ENCODE measurements at places on chromosomes 13 and 19. TPM values are rescaled to one million over a fixed set of nuclear protein-coding genes. Genes with fewer than 3 reads are reported as not detected.
A peak's percentile ranks its signal among the peaks of the same experiment; 100 is the strongest.

DNA sequence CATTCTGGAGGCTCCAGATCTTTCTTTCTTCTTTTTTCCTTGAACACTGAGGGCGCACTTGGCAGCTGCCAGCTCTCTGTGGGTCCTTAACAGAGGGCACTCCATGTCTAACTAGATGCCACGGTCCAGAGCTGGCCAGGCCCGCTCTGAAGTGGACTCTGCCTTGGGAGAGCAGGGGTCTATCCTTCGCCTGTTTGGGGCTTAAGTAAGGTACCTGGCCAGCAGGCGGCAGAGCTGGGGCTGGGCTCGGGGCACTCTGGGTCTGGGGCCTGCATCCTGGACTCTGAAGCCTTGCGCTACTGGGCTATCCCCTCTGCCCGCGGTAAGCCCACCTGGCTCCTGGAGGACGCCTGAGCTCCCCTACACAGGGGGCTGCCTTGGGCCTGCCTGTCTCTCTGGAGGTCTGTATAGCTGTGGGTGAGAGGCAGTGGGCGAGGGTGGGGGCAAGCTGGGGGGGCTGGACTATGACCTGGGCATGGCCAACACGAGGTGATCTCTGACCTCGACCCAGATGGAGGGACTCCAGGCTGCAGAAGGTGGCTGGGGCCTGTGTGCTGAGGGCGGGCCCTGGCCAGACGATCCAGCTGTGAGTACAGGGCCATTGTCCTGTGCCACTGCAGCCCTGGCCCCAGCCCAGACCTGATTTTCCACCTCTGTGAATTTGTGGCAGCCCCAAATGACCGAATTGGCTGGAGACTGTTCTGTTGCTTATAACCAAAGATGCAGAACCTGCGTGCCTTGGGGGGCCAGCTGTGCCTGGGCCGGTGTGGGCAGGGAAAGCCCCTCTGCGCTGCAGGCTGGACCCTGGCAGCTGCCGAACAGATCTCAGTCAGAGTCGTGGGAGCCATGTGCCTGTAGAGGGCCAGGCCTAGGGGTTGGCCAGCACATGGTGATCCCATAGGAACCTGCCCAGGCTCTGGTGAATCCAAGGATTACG, 26.5 kb downstream of the CEBPG start:
- peaks cover 13% of the 10 kb centered on the region for H3K4me1 ChIP-seq
- H3K27me3 ChIP-seq: no peaks in the 10 kb centered on the region
- H3K4me3 ChIP-seq: no peak overlapping the region
- no peaks in the 10 kb centered on the region for H3K36me3 ChIP-seq
- DNase-seq: no peak

DNA sequence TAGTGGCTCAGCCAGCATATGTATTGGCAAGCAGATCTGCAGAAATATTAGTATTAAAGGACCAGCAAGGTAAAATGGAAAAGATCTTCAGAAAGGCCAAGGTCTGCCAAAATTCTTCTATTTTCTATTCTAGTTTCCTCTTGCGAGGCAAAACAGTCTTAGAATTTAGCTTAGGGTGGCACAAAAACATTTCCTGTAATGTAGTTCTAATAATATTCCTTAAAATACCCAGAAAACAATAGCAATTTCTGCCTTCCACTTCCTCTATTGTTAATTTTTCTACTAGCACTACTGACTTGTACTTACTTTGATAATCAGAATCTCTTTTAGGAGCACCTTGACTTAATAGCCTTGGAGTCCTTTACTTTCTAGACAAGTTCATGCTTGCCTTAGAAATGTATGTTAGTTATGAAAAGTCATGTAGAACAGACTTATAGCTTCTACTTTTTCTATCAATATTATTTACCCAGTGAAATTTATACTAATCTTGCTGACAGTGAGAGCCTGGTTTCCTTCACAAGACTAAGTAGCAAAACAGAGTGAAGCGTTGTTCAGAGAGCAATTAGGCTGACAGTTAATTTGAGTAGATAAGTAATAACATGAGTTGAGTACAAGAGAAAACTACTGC, 23.9 kb upstream of the LPAR6 start:
- no peaks in the 10 kb centered on the region for H3K36me3 ChIP-seq
- H3K27me3 ChIP-seq: no peaks in the 10 kb centered on the region
- H3K4me1 ChIP-seq: peaks cover 3% of the 10 kb centered on the region
- H3K4me3 ChIP-seq: no peak overlapping the region
- no peak for DNase-seq

- no peak overlapping the region for H3K27ac ChIP-seq
- no peaks in the 10 kb centered on the region for H3K36me3 ChIP-seq
- H3K4me3 ChIP-seq: no peak overlapping the region
- H3K4me1 ChIP-seq: no peaks in the 10 kb centered on the region
- DNase-seq: no peak
Measured at GRCh38 chr13:95950103-95950502, 103.1 kb downstream of the UGGT2 start.

- no peak for DNase-seq
- no peaks in the 10 kb centered on the region for H3K4me1 ChIP-seq
- H3K27ac ChIP-seq: no peak overlapping the region
- H3K4me3 ChIP-seq: no peak overlapping the region
- H3K27me3 ChIP-seq: no peaks in the 10 kb centered on the region
- H3K36me3 ChIP-seq: no peaks in the 10 kb centered on the region
Measured at GRCh38 chr13:89846926-89847585, 1500.4 kb upstream of the MIR17HG start.

GRCh38 chr13:79989217-79989661, 351.7 kb downstream of the SPRY2 start:
- H3K36me3 ChIP-seq: no peaks in the 10 kb centered on the region
- H3K27ac ChIP-seq: no peak overlapping the region
- no peaks in the 10 kb centered on the region for H3K27me3 ChIP-seq
- no peak overlapping the region for H3K4me3 ChIP-seq
- no peak for DNase-seq

GRCh38 chr13:113243847-113244246, 34.4 kb downstream of the CUL4A start:
- DNase-seq: no peak
- no peaks in the 10 kb centered on the region for H3K27me3 ChIP-seq
- no peaks in the 10 kb centered on the region for H3K4me1 ChIP-seq
- no peak overlapping the region for H3K27ac ChIP-seq

DNA sequence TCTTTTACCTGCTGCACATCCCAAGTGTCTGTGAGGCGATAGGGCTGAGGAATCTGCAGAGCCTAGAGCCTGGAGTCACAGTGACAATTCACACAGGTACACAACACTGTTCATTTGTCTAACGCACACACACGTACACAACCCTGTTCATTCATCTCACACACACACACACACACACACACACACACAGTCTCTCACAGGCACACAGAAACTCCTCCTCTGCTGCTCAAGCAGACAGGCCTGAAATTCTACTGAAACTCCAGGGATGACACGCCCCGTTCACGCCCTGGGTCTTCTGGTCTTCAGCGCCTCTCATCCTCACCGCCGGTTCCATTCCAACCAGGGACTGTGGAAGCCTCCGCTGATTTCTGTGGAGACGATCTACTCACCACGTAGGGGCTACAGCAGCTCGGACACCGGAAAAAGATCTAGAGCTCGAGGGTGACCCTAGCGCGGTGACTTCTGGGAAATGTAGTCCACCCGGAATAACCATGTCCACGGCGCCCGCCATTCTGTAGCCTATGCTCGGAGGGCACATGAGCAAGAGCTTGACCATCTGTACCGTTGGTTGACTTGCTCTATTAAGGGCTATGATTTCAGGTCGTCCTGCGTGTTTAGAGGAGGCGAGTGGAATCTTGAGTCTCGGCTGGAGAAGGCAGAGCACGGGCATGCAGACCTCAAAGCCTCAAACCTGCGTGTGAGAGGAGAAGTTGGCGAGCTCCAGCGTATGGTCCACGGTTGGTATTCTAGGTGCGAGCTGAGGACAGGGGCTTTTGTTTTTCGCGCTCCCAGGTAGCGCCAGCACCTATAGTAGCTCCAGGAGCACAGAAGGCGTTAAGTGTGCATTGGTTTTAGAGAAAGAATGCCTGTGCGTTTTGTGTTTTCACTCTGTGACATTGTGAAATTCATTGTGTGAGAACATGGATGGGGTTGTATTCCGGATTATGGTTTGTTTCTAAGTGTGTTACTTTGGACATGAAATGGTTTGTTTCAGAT, 33.4 kb downstream of the ZNF45 start:
- H3K27ac ChIP-seq: peak overlapping the region; percentile 79
- H3K36me3 ChIP-seq: no peaks in the 10 kb centered on the region
- H3K4me1 ChIP-seq: no peaks in the 10 kb centered on the region
- no peaks in the 10 kb centered on the region for H3K27me3 ChIP-seq
- peak; percentile 25 for DNase-seq

GRCh38 chr13:72122661-72123255, 255.8 kb upstream of the DACH1 start:
- no peaks in the 10 kb centered on the region for H3K4me1 ChIP-seq
- no peaks in the 10 kb centered on the region for H3K27me3 ChIP-seq
- H3K27ac ChIP-seq: no peak overlapping the region
- H3K4me3 ChIP-seq: no peak overlapping the region

DNA sequence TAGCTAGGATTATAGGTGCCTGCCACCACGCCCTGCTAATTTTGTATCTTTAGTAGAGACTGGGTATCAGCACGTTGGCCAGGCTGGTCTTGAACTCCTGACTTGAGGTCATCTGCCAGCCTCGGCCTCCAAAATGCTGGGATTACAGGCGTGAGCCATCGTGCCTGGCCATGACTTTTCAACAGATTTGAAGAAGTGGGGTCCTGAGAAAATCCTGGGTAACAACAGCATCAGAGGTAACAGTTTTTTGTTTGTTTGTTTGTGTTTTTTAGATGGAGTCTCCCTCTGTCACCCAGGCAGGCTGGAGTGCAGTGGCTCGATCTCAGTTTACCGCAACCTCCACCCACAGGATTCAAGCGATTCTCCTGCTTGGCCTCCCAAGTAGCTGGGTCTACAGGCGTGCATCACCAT, 3.7 kb downstream of the JUNB start:
- no peaks in the 10 kb centered on the region for H3K27me3 ChIP-seq
- 0 out of 2 replicates have a peak overlapping the region, but pooled peaks have one; percentile 23 for H3K27ac ChIP-seq
- H3K36me3 ChIP-seq: peaks cover 2% of the 10 kb centered on the region
- no peak for DNase-seq
- H3K4me3 ChIP-seq: no peak overlapping the region

- no peaks in the 10 kb centered on the region for H3K27me3 ChIP-seq
- no peak overlapping the region for H3K27ac ChIP-seq
- no peak overlapping the region for H3K4me3 ChIP-seq
- H3K4me1 ChIP-seq: no peaks in the 10 kb centered on the region
- DNase-seq: no peak
- no peaks in the 10 kb centered on the region for H3K36me3 ChIP-seq
Measured at GRCh38 chr13:94209117-94209516, 270.4 kb downstream of the DCT start.

- H3K27ac ChIP-seq: no peak overlapping the region
- H3K36me3 ChIP-seq: no peaks in the 10 kb centered on the region
- peaks cover 11% of the 10 kb centered on the region for H3K4me1 ChIP-seq
- H3K4me3 ChIP-seq: no peak overlapping the region
- DNase-seq: no peak
Measured at GRCh38 chr19:35843676-35844481, 8.4 kb downstream of the NPHS1 start.

DNA sequence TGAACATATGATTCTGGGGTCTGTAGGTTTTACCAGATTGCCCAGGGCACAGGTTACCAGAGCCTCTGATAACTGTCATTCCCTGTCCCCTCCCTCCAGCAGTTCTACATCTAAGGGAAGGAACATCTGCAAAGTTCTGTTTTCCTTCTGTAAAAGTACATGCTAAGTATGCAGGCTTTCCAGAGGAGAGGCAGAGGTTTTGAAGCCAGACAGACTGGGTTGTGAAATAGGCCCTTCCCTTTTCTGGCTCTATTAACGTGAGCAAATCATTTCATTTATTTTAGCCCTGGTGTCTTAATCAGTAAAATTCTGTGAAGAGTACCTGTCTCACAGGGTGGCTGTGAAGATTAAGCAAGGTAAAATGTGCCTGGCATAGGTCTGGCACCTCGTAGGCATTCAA, 66.1 kb upstream of the C1QTNF9 start:
- no peak for DNase-seq
- no peaks in the 10 kb centered on the region for H3K36me3 ChIP-seq
- H3K27ac ChIP-seq: no peak overlapping the region
- no peaks in the 10 kb centered on the region for H3K27me3 ChIP-seq
- no peaks in the 10 kb centered on the region for H3K4me1 ChIP-seq

DNA sequence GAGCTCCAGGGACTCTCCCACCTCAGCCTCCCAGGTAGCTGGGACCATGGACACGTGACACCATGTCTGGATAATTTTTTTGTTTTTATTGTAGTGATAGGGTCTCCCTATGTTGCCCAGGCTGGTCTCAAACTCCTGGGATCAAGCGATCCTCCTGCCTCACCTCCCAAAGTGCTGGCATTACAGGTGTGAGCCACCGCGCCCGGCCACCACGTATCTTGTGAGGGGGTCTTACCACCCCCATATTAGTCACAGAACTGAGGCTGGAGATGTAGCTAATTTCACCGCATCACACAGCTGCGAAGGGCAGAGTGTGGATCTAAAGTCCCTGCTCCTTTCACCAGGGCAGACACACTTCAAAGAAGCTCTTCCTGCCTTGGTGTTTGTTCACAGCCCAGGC, 211.8 kb upstream of the SOX1 start:
- H3K27me3 ChIP-seq: no peaks in the 10 kb centered on the region
- H3K4me1 ChIP-seq: no peaks in the 10 kb centered on the region
- H3K4me3 ChIP-seq: no peak overlapping the region
- DNase-seq: no peak
- no peak overlapping the region for H3K27ac ChIP-seq

GRCh38 chr13:79483086-79483706, 2.2 kb downstream of the NDFIP2 start:
- H3K36me3 ChIP-seq: no peaks in the 10 kb centered on the region
- H3K4me1 ChIP-seq: peaks cover 11% of the 10 kb centered on the region
- H3K27me3 ChIP-seq: no peaks in the 10 kb centered on the region
- no peak overlapping the region for H3K27ac ChIP-seq
- H3K4me3 ChIP-seq: no peak overlapping the region

GRCh38 chr19:52398081-52398441, 412 bp downstream of the ZNF528 start:
- no peak for DNase-seq
- peak overlapping the region; percentile 82 for H3K4me3 ChIP-seq
- no peaks in the 10 kb centered on the region for H3K27me3 ChIP-seq
- H3K27ac ChIP-seq: peak overlapping the region; percentile 85
- H3K36me3 ChIP-seq: no peaks in the 10 kb centered on the region

DNA sequence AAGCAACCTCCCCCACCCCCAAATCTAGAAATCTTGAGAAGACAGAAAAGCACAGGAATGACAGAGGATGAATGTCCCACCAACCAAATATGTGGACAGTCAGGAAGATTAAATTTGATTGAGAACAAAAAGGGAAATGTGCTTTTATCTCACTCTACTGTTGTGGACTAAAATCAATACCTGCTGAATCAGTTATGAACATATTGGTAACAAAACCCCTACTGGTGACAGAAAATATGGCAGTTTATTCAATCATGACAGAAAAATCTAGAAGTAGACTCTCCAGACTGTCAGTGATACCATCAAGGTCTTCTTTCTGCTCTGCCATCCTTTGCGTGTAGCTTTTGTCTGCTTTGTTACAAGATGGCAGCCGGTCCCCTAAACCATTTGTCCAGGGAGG, 35.2 kb downstream of the FAM216B start:
- H3K4me3 ChIP-seq: no peak overlapping the region
- H3K27me3 ChIP-seq: no peaks in the 10 kb centered on the region
- H3K4me1 ChIP-seq: no peaks in the 10 kb centered on the region

Gene HSD17B14
- 20.8 TPM for total RNA-seq

Gene B3GNT8
- total RNA-seq: 0.10 TPM

Gene STXBP2
- 102 TPM for total RNA-seq

Gene MAP1S
- total RNA-seq: 56.6 TPM

Gene SARS2
- total RNA-seq: 186 TPM

Gene LHB
- total RNA-seq: 0.39 TPM

Gene ZNF333
- 9.2 TPM for total RNA-seq

Gene LHFPL6
- total RNA-seq: 25.7 TPM

Gene ZNF808
- total RNA-seq: 19.1 TPM

Gene ANKLE1
- 1.1 TPM for total RNA-seq

All from Panc1 (cell line).